Aorta (tissue), 5 donors: ENCODE measurements at places on chromosomes 4 and X. TPM values are rescaled to one million over a fixed set of nuclear protein-coding genes. Genes with fewer than 3 reads are reported as not detected.

- no peak for DNase-seq
These were observed 33.7 kb upstream of the VMA21 start for GRCh38 chrX:151363316-151363715.

The RAB41 gene
- not detected for total RNA-seq

GRCh38 chrX:130179579-130180215 lies 7.9 kb downstream of the RAB33A start:
- DNase-seq: no peak

The SSX2B gene
- not detected for total RNA-seq

The CRMP1 gene
- 0.58 TPM for total RNA-seq
